Pancreas (tissue), 10 donors: ENCODE measurements at places on chromosomes 4 and X. TPM values are rescaled to one million over a fixed set of nuclear protein-coding genes. Genes with fewer than 3 reads are reported as not detected.

Gene PPAT
- total RNA-seq = 6.5 TPM

Gene MAPK10
- 10.0 TPM for total RNA-seq

Gene CT45A9
- not detected for total RNA-seq

Gene P2RY8
- 0.54 TPM for total RNA-seq

Gene DCAF12L1
- not detected for total RNA-seq

Gene SSX1
- not detected for total RNA-seq

Gene NKAP
- 3.6 TPM for total RNA-seq

Gene GRPR
- 8.3 TPM for total RNA-seq
